ENCODE measurements at places on chromosomes 4 and X. TPM values are rescaled to one million over a fixed set of nuclear protein-coding genes. Genes with fewer than 3 reads are reported as not detected.

ODAM gene
- not detected for total RNA-seq

PHEX gene
- total RNA-seq = 0.48 TPM

LINC00632 gene
- total RNA-seq = 1.3 TPM

KCND1 gene
- total RNA-seq = 1.1 TPM

TEX11 gene
- total RNA-seq = not detected

MGARP gene
- total RNA-seq = 0.69 TPM

GNPDA2 gene
- 11.9 TPM for total RNA-seq

WDR17 gene
- 2.3 TPM for total RNA-seq

NELFA gene
- 23.5 TPM for total RNA-seq

GNRHR gene
- total RNA-seq = not detected

ZCCHC13 gene
- total RNA-seq = not detected

OTC gene
- total RNA-seq = not detected

STBD1 gene
- total RNA-seq = 10.1 TPM

DCAF8L2 gene
- total RNA-seq = not detected

SOX3 gene
- 0.07 TPM for total RNA-seq

SASH3 gene
- not detected for total RNA-seq

SSX1 gene
- not detected for total RNA-seq

CACNA1F gene
- total RNA-seq = not detected

PNMA6F gene
- total RNA-seq = not detected

ITM2A gene
- total RNA-seq = not detected

FGFBP1 gene
- 3.1 TPM for total RNA-seq

All from A549 treated with GW870086 at 1 μM for 4 hours (cell line).